GDM1 (cell line): ENCODE measurements at places on chromosomes 5 and 9.

DNA sequence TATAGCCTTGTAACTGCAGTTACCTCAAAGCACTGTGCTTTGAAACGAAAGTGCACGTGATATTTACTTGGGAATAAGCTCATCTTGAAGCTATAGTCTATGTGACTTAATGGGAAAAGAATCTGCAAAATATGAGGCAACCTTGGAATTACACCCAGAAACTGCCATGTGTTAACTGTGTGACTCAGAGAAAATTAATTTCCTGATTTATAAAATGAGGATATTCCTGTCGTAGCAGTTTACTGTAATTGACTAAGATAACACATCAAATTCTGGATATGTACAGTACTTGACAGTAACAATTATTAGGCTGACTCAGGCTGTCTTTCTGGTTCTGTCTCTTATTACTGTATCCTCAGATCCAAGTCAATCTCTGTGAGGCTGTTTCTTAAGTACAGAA is 1079.9 kb upstream of the ACO1 start:
- no peak for DNase-seq

DNA sequence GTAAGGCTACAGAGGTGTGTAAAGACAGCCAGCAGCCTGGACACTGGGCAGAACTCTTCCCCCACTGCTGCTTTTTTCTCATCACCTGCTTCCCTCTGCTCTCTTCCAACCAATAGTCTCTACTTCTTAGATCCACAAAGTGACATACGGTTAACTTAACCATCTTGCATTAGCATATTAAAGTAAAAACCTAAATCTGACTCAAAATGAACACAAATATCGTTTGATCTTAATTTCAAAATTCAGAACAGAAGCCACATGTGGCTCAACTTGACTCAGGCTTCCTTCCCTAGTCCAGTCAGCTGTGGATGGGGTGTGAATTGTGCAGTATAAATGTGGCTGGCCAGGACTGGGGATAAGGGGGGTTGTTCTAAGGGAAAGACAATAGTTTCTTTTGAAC is 114.3 kb downstream of the STARD4 start:
- no peak for DNase-seq

DNA sequence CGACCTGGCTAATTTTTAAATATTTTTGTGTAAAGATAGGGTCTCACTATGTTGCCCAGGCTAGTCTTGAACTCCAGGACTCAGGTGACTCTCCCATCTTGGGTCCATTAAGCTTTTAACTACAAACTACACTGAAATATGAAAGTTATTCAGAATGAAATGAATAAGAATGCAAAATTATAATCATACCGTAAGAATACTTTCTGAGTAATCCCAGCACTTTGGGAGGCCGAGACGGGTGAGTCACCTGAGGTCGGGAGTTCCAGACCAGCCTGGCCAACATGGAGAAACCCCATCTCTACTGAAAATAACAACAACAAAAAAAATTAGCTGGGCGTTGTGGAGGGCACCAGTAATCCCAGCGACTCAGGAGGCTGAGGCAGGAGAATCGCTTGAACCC is 1.1 kb upstream of the ORM1 start:
- DNase-seq: no peak

GRCh38 chr9:16612627-16613026 is 257.8 kb downstream of the BNC2 start:
- no peak for DNase-seq

DNA sequence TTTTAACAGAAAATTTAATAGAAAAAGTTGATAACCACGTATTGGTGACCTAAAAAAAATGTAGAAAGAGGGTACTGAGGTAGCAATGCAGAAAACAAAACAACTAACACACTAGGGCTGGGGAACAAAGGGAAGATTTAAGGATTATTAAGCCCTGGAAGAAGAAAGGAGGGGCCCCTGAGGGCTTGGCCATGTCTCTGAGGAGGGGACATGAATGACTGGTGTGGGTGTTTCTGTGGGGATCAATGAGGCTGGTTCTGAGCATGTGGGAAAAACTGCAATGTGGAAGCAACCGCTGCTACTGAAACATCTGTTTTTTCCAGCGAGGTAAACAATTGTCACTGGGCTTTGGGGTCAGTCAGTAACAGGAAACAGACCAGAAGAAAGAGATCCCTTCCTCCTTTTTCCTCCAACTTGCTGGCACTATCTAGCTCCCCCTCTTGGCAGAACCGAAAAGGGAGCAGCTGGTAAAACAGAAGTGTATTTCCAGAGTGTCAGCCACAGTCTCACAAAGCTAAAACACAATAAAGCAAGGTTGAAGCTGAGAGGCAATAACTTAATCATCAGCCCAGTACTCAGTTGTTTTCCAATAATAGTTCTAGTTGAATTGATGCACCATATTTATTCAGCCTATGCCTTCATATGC is 48.3 kb downstream of the ATPSCKMT start:
- DNase-seq: no peak

GRCh38 chr9:136044971-136045594 is 50.0 kb downstream of the NACC2 start:
- DNase-seq: no peak

GRCh38 chr9:120363697-120364096 is 216.3 kb downstream of the CDK5RAP2 start:
- no peak for DNase-seq

- DNase-seq: no peak
These were observed 6.8 kb upstream of the FCHSD1 start for GRCh38 chr5:141657937-141658545.

DNA sequence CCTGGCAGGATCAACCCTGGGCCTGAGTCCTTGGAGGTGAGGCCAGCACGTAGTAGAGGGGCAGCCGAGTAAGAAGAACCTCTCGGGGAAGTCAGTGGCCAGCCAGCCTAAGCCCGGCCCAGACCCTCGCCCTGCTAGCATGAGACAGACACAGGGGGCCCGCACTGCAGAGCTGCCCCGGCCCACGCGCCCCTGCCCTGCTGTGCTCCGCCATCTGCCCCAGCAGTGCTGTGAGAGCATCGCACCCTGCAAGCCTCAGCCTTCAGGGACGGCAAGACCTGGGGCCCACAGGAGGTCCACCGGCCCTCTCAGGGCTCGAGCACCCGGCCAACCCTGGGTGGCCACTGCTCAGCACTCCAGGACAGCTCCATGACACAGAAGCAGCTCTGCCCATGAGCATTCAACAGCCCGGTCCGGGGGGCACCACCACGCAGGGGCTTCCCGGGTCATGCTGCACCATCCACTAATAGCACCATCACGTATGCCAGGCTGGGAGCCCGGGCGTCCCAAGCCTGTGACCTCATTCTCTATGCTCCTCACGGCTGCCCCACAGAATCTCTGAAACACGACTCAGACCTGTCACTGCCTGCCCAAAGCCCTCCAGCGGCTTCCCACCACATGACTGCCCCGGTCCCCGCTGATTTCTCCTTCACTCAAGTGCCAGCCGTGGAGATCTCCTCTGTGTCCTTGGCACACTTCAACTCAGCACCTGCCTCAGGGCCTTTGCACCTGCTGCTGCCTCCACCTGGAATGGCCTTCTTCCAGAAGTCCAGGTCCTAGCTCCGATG is 38.1 kb downstream of the ADAMTS2 start:
- DNase-seq: no peak

GRCh38 chr5:158809936-158810335 is 289.8 kb downstream of the EBF1 start:
- no peak for DNase-seq

DNA sequence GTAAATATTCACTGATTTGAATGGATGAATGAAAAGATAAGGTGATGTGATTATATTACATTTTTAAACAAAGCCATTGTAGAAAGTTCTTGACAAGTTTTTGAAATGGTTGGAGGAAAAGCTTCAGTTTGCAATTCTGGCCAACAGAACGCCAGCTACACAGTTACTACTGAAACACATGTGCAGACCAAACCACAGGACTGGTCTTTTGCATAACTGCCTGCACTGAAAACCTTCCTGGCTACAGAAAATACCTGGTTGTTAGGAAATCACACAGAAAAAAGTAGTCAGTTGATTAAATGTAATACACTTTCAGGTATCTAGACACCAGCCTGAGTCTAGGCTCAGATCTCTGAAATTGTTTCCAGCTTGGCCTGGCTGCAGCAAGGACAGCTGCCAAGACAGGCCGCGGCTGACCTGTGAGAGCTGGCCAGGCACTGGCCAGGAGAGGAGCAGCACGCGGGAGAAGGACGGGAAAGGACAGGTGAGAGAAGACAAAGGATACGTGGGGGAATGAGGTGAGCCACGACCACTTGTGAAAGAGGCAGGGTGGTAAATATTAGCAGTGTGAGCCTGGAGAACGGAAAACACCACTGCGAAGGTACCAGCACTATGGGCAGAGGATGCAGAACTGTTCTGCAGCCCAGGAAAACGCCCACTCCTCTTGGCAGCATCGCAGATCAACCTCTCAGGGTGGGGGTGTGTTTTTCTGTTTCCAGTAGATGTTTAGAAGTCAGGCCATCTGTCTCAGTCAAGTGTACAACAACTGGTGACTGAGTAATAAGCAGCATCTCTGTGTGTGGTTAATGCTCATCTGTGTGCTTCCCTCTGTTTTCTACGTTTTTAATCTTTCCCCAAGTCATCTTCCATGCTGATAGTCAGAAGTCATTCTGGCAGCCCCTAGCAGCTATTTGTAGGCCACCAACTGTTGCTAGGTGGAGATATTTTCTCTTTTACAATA is 137.4 kb downstream of the SCAMP1 start:
- peak; percentile 11 for DNase-seq

DNA sequence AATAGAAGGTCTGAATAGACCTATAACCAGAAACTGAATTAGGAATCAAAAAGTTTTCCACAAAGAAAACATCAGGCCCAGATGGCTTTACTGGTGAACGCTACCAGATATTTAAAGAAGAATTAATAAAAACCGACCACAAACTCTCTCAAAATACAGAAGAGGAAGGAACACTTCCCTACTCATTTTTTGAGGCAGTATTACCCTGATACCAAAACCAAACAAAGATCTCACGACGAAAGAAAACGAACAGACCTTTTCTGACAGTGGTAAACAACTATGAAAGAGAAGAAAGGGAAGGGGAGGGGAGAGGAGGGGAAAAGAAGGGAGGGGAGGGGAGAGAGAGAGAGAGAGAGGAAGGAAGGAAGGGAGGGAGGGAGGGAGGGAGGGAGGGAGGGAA is 13.5 kb downstream of the B4GALT1 start:
- DNase-seq: no peak

DNA sequence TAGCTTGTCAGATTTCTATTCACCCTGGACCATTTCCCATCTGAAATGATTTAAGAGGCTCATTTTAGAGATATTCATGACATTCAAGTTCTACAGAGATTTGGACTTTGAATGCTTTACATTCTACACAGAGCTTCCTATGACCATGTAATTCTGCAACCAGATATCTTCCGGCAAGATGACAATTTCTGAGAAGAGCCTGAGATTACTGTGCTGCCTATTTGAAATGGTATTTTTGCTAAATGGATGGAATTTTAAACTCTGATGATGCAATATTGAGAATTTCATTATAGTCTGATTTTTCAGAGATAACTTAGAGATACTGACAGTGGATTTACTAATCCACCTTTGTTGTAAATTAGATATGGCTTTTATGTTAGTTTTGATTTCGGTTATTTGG is 16.0 kb upstream of the ACOT12 start:
- no peak for DNase-seq

DNA sequence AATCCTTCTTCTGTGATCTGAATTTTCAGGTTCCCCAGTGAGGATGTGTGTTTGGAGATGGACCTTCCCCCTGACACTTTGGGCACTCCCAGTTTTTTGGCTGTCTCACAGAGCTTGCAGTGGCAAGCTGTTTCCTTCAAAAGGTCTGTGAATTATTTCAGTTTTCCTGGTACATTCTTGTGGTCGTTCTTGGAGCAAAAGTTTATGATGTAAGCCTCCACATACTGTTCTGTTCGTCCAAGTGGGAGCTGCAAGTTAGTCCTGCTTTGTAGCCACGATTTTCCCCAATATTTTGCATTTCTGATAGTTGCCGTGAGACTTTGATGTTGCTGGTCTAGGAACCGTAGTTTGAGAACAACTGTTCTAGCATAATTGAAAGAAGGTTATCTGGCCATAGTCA is 88.3 kb downstream of the MTAP start:
- no peak for DNase-seq

DNA sequence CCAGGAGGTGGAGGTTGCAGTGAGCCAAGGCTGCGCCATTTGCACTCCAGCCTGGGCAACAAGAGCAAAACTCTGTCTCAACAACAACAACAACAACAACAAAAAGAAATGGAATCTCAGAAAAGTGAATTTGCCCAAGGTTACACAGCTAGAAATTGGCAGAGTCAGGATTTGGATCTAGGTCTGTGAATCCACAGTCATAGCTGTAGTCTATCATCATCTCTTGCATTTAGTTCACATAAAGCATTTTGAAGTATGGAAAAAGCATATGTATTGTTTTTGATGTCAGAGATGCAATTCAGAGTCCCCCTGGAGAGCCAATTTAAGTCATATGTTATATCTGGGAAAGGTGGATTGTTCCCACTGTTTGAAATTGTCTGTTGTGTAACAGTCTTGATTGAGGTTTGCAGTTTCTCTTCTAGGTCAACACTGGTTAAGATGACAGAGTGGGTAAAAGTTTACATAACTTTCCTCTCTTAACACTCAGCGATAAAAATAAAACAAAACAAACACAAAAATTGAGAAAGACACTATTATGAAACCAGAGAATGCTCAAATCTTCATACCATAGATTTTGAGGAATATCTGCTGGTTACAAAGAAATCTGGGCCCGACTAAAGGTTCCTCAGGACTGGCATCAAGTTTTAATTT is 21.5 kb upstream of the GPR21 start:
- DNase-seq: no peak

DNA sequence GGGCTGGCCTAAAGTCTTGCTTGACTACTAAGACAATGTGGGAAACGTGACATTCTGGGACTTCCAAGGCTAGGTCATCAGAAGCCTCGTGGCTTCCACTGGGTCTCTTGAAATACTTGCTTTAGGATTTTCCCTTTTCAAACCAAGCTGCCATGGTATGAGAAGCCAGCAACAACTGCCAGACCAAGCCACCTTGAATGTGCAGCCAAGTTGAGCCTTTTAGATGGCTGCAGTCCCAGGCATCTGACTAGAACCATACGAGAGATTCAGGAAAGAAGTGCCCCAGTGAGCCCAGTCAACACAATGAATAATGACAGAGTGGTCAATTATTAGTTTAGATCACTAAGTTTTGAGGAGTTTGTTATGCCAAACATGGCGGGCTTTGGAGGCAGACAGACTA is 143.3 kb downstream of the SLF1 start:
- no peak for DNase-seq

DNA sequence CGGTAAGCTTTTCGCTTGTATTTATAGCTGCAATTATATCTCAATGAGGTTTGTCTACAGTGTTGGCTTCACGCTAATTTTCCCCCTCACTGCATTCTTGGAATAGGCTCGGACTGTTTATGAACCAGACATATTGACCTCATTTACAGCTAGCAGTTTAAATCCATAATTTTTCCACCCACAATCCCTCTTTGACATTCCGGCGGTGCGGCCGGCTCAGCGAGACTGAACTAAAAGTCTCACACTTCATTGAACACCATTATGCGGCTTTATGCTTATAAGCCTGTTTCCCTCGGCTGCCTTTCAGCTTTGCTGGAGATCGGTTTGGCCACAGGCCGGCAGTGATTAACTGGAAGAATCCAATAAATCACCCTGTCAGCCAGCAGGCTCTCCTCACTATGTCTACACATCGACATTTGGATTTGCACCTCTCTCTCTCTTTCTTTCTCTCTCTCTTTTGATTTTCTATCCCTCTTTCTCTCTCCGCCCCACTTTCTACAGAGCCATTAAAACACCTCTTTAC is 315.0 kb upstream of the TLE4 start:
- DNase-seq: no peak
